NCI-H226 (cell line): ENCODE measurements at places on chromosomes 5 and 9.

DNA sequence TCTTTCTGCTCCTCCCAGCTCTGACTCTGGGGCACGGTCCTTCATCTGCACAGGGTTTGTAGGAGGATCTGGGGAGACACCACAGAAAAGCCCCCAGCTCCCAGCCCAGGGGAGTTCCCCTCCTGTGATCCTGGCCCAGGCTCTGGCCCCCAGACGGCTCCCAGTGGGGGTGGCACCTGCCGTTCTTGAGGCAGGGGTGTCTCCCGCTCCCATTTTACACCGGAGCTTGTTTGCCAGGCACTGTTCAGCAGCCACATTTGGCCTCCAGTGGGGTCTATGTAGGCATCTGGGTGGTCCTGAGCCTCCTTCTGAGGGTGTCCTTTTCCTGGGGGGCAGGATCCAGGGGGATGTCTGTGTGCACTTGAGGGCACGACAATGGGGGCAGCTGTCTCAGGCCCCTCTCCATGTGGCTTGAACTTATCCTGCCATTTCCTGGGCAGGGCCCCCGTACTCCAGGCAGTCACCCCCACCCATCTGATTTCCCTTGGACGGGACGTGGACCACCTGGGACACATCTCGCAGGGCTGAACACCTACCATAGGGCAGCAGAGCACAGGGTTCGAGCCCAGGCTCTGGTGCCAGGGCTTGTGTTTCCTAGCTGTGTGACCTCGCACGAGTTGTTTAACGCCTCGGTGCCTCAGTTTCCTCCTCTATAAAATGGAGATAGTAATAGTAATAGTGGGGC lies 275.0 kb upstream of the MVB12B start:
- DNase-seq = no peak

DNA sequence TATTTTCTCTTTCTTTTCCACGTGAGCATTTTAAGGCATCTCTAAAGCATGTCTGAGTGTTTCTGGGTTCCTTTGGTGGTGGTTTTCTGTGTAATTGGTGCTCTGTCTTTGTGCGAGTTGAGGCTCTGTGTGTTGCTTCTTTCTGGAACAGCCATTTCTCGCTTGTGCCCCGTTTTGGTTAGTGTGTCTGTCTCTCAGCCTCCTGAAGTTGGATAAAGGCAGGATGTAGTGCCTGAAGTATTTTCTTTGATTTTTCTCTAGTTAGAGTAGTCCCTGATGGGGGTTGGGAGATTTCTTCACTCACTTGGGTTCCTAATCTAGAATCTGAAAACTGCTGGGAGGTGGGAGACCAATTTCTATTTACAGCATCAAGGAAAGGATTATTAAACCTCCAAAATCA lies 129.7 kb upstream of the TMEM161B start:
- DNase-seq = no peak

- no peak for DNase-seq
Observed at GRCh38 chr5:11128021-11128420, 367.0 kb upstream of the DAP start.

GRCh38 chr9:134518004-134518606 lies 123.5 kb upstream of the COL5A1 start:
- no peak for DNase-seq

DNA sequence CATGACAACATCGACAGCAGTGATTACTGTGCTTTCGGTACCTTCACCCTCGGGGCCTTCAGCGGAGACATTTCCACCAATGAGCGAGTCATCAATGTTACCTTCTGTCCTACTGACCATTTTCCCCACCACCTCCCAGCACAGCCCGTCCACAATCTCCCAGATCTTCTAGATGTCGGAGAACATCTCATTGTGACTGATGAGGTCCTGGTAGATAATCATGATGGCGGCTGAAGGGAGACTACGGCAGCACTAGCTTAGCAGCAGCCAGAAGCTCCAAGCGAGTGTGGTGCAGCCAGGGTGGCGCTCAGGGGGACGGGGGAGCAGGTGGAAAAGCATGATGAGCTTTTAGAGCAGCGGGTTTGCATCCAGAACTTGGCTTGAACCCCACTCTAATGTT lies 379.0 kb downstream of the TLR4 start:
- DNase-seq = no peak

- DNase-seq = peak; percentile 14
Observed at GRCh38 chr9:15824310-15824709, 271.5 kb downstream of the CCDC171 start.

- peak; percentile 65 for DNase-seq
Observed at GRCh38 chr5:17190242-17190778, 27.1 kb upstream of the BASP1 start.

- DNase-seq = no peak
Observed at GRCh38 chr5:77845324-77845646, 69.1 kb upstream of the TBCA start.

GRCh38 chr5:175695161-175696126 lies 37.6 kb downstream of the HRH2 start:
- no peak for DNase-seq
